Stimulated activated CD8-positive, alpha-beta memory T cell treated with anti-CD3 and anti-CD28 coated beads, Interleukin-12 subunit alpha, Interleukin-12 subunit beta, amount 100 ng/mL, for 4 hours (primary cell): ENCODE measurements at places on chromosomes 1 and 21.

GRCh38 chr1:159881622-159882526 is 18.1 kb downstream of the CFAP45 start:
- no peak for DNase-seq

- DNase-seq, result no peak
Measured at GRCh38 chr1:55046871-55047270, 7.5 kb downstream of the PCSK9 start.

DNA sequence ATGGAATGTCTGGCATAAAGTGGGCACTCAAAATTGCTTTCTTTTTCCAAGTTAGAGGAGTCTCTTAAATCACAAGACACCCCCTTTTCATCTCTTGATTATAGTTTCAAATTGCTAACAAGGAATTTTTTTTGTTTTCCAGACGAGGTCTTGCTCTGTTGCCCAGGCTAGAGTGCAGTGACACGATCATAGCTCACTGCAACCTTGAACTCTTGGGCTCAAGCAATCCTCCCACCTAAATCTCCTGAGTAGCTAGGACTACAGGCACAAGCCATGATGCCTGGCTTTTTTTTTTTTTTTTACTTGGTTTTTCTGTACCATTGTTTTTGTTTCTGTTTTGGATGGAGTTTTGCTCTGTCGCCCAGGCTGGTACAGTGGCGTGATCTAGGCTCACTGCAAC is 20.8 kb downstream of the ZZZ3 start:
- DNase-seq, result no peak

- no peak for DNase-seq
Measured at GRCh38 chr1:205042911-205043806, at the start of gene CNTN2. TSS of gene CNTN2 (plus strand) at chr1:205043212. CDS start at chr1:205053186, 9,974 bp downstream.

- DNase-seq, result no peak
Measured at GRCh38 chr1:1441002-1441888, 5.8 kb downstream of the VWA1 start.

GRCh38 chr1:16006552-16007485 is 2.8 kb downstream of the SRARP start:
- no peak for DNase-seq

DNA sequence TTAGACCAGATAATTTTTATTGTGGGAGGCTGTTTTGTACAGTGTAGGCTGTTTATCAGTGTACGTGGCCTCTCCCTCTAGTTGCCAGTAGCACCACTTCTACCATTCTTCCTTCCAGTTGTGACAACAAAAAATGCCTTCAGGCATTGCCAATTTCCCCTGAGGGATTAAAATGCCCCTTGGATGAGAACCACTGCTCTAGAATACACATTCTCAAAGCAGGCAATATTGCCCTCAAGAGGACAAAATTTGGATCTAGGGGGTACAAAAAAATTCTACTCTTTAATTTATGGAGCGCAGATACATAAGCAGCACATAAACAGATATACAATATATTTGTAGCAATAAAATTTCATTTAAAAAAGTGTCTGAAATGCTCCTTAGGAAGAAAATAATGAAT is 674.6 kb downstream of the PTPRC start:
- no peak for DNase-seq

DNA sequence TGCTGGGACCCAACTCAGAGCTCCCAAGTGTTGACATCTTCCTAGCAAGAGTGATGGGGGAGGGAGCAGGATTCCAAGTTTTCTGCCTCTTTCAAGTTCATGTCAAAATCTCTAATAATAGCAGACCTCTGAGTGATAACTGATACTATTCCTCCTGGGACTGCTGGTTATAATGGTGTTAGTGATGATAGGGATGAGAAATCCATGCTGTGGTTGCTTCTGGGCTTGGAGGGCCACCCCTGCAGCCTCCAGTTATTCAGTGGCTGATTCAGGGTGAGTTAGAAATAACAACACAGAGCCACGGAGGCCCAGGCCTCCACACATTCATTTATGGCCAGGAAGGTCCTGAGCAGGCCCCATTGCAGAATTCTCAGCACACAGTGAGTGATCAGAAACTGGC is 40.6 kb upstream of the ARTN start:
- no peak for DNase-seq

DNA sequence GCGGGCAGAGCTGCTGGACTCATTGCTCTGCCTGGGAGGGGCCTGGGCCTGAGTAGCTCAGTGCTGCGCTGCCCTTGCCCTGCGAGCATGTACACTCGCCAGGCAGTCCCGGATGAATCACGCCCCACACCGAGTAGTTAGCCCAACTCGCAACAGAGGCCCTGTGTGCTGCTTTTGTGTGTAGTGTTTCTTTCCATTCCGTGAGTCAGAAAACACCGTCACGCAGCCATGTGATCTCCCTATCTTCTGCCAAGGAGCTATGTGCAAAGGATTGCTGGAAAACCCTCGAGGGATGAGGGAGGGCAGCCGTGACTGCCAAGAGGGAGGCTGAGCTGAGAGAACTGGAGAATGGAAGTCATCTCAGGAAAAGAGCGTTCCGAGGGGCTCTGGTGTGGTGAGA is 37.3 kb downstream of the NENF start:
- DNase-seq, result no peak

DNA sequence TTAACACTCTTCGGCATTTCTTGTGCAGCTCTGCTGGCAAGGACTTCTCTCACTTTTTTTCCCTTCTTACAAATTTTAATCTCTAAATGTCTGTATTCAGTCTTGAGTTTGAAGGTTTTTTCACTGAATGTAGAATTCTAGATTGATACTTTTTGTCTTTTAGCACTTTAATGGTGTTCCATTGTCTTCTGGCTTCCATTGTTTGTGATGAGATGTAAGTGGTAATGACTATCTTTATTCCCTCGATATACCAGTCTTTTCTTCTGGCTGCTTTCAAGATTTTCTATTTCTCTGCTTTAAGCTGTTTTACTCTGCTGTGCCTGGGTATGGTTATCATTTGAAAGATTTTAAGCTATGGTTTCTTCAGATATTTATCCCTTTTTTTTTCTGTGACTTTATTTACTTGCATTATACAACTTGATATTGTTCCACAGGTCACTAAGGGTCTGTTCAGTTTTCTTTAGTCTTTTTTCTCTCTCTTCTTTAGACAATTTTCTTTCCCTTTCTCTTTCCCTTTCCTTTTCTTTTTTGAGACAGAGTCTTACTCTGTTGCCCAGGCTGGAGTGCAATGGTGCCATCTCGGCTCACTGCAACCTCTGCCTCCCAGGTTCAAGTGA is 35.8 kb downstream of the DYRK1A start:
- DNase-seq, result no peak

DNA sequence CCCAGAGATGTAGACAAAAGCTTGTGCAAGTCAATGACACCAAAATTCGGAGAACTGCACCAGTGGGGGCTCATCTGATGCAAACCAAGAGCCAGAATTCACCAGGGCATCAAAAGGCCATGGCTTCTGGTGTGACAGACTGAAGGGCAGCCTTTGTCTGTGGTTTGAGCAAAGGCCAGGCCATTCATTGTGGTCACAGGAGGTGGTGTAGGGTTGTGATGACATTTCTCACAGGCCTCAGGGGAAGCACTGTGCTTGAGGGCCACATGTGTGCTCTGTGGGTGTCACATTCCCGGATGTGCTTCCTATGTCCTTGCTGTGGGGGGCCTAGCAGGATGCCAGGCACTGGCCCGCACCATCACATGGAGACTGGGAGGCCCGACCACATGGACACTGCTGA is 22.5 kb upstream of the KCNE1 start:
- no peak for DNase-seq

GRCh38 chr1:177871613-177872307 is 98.1 kb downstream of the SEC16B start:
- DNase-seq, result no peak

- no peak for DNase-seq
Measured at GRCh38 chr21:32007456-32007855, 134.6 kb downstream of the HUNK start.

- peak; percentile 37 for DNase-seq
Measured at GRCh38 chr1:101112051-101112780, 86.6 kb upstream of the DPH5 start.

- DNase-seq, result peak; percentile 30
Measured at GRCh38 chr1:1943834-1944570, 24.9 kb upstream of the TMEM52 start.

DNA sequence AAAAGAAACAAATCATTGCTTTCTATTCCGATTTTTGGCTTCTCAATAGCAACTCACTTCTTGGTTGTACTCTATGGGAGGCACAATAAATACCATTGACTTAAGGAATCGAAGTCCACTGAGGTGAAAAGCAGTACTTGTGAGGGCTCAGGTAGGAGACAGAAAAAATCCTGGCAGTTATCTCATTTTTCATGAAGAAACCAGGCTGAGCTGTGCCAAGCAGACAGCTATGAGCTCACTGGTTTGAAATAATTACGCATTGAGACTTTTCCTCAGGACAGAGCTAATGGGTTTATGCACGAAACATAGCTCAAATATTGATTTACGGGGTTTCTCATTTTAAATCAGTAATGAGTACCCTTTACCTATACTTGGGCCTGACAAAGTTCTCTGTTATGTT is 18.5 kb downstream of the COLGALT2 start:
- no peak for DNase-seq

- no peak for DNase-seq
Measured at GRCh38 chr1:78501203-78501602, 10.4 kb downstream of the PTGFR start.

- DNase-seq, result no peak
Measured at GRCh38 chr1:54904476-54905048, 17.6 kb upstream of the DHCR24 start.

DNA sequence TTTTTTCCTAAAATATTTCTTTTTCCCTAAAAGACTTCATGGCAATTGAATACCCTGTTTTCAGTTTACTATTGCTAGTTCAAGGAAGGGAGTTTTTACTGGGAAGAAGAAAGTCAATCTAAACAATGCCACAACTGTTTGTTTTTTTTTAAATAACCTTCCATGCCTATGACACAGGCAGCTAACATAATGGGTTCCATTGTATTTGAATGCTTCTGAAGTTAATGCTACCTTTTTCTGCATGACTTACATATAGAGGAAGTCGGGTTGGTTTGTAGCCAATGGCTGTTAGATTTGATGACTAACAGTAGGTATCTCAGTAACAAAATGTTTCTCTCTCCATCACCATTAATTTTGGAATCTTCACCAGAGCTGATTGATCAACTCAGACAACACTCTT is 134.0 kb downstream of the KIF26B start:
- no peak for DNase-seq

DNA sequence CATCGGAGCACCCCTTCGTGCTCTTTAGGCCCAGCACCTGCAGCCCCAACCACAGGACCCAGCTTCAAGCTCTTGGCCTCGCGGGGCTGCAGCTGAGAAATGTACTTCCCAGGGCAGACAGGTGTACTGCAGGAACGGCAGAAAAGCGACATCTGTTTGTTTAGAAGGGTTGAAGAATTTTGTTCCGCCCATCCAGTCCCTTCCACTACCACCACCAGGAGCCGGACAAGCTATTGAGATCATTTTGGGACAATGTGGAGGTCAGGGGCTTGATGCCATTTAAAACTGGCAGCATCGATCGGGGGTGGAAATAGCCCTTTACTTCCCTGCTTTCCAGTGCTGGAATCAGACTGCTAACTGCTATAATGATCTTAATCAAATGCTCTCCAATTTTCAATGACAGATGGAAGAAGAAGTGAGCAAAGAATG is 1.7 kb downstream of the SERTAD4 start:
- DNase-seq, result no peak

DNA sequence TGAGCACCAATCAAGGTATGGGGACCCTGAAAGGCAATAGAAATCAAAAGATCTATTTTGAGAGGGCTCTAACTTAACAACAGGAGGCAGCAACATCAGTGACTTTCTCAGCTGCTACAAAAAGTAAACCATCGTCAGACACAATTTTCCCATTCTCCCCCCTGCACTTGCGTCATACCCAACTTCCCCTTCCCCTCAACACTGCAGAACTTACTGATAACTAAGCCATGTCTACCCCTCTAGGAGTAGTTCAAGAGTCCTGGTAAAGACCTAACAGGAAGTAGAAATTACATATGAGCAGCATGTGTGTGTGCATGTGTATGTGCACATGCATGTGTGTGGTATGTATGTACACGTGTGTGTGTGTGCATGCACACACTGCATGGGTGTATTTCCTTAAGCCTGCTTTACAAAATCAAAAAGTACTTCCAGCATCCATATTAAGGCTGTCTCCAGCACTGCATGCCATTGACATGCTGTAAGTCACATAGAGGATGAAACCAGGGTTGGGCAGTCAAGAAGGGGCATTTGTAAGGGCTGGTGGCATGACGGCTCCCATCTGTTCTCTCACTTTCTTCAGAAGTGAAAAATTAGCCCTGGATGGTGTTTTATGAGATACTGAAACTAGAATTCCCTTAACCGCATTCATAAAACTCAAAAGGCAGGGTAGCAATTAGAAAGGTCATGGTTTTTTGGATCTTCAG is 460.1 kb upstream of the RUNX1 start:
- no peak for DNase-seq

DNA sequence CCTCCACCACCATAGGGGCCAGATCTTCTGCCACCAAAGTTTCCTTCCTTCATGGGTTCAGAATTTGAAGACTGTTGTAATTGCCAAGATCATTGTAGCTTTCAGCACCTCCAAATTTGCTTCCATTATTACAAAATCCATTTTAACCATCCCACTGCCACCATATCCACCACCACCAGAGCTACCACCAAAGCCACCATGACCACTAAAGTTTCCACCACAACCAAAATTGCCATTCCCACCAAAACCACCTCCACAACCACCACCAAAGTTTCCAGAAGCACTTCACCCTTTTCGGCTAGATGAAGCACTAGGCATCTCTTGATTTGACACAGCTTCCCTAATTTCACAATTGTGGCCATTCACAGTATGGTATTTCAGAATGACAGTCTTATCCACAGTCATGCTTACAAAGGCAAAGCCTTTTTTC is 45.2 kb downstream of the SLC30A7 start:
- no peak for DNase-seq
